SK-MEL-5 (cell line): ENCODE measurements at places on chromosomes 2 and 18.

GRCh38 chr2:167438206-167438605 is 549.9 kb downstream of the XIRP2 start:
- DNase-seq, result peak; percentile 61

DNA sequence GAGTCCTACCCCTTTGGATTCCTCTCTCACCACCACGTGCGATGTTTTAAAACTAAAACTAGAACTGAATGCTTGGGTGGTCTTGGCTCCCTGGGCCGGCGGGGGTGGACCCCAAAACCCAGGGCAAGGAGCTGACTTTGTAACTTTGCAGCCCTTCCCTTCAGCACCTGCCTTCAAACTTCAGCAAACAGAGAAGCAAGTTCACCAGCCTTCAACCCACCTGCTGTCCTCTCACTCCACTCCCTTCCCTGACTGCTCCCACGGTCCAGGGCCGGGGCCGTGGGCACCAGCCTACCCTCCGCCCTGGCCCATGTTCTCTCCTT is 54.5 kb downstream of the COL6A3 start:
- DNase-seq, result no peak

DNA sequence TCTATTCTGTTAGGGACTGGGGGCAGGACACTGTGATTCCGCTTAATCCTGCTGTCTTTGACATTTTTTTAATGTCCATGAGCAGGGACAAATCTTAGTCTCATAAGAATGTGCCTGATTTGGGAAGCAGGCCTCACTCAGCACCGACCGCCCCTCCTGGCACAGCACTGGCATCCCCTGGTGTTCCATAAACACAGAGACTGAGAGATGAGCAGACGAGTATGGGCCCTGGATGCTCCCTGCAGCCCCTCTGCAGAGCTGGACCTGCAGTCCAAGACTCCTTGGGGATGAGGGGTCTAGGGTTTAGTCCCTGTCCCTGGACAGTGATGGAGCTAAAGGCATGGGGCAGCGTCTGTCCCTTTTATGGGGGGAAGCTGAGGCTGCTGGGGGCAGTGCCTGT is 81.6 kb downstream of the NDUFA10 start:
- no peak for DNase-seq

GRCh38 chr2:192267484-192267883 is 72.8 kb upstream of the TMEFF2 start:
- no peak for DNase-seq

- peak; percentile 23 for DNase-seq
Observed at GRCh38 chr18:70469916-70470315, 181.1 kb downstream of the SOCS6 start.

DNA sequence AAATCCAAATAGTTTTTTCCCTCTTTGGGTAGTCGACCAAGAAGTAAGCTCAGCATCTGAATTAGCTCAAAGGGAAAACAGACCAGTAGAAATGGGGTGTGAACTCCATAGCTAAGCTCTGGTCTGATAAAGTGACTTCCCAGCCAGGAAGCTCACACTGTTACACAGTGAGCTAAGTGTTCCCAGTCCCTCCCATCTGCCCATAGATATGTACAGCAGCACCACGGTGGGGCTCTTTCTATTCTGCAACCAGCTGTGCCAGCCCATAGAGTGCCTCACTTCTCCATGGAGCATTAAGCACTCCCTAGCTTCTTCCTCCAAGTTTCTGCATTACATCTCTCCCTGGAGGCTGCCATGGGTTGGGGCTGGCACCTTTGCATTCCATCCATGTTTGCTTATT is 27.6 kb upstream of the NEMP2 start:
- DNase-seq, result peak; percentile 16

GRCh38 chr2:233441161-233442027 is 87.1 kb downstream of the DGKD start:
- DNase-seq, result no peak

- DNase-seq, result no peak
Observed at GRCh38 chr2:157477919-157478318, 34.0 kb upstream of the CYTIP start.

- no peak for DNase-seq
Observed at GRCh38 chr2:184402381-184402780, 195.9 kb upstream of the ZNF804A start.

GRCh38 chr18:25990473-25990872 is 99.9 kb downstream of the SS18 start:
- no peak for DNase-seq

GRCh38 chr2:240249423-240250149 is 109.1 kb upstream of the OTOS start:
- DNase-seq, result no peak

DNA sequence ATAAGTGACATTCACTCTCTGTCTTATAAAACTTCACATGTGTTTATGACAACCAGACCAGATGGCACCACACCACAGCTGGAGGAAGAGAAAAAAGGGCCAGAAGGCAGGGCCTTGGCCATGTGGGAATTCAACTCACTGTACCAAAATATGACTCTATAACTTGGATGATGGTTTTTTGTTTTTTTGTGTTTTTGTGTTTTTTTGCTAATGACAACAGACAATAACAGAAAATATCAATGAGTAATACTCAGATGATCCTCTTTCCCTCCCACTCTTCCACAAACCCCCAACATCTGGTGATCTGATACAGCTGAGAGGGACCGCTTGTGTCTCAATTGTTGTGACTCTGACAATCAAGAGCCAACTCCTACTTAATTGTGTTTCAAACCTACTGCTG is 12.4 kb downstream of the NMI start:
- no peak for DNase-seq

- DNase-seq, result no peak
Observed at GRCh38 chr2:222641336-222641735, 14.6 kb downstream of the FARSB start.

GRCh38 chr2:55879976-55880375 is 43.6 kb downstream of the EFEMP1 start:
- DNase-seq, result no peak

- no peak for DNase-seq
Observed at GRCh38 chr2:159562248-159562647, 54.1 kb downstream of the BAZ2B start.

DNA sequence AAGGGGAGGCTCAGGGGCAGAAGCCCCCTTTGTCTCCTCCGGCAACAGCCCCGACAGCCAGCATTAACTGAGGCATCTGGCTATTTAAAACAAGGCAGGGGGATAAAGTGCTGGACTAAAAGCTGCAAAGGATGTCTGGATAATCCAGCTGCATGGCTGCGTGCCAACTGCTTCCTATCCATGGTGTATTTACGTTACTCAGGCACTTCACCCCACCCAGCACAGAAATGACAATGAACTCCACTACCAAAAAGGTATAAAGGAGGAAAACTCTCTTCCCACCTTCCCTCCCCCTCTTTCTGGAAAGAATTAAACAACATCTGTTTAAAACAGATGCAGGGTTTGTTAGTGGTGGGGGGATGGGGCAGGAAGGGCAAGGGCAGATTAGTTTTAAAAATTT is 82.5 kb downstream of the SPRED2 start:
- no peak for DNase-seq

- no peak for DNase-seq
Observed at GRCh38 chr2:117967977-117968718, 45.7 kb downstream of the CCDC93 start.

GRCh38 chr2:211802666-211803065 is 735.9 kb downstream of the ERBB4 start:
- DNase-seq, result no peak
